ENCODE measurements at places on chromosomes 3 and 15.

- DNase-seq, result no peak
These were observed 55.2 kb downstream of the MAP4 start for GRCh38 chr3:47961036-47961435.

DNA sequence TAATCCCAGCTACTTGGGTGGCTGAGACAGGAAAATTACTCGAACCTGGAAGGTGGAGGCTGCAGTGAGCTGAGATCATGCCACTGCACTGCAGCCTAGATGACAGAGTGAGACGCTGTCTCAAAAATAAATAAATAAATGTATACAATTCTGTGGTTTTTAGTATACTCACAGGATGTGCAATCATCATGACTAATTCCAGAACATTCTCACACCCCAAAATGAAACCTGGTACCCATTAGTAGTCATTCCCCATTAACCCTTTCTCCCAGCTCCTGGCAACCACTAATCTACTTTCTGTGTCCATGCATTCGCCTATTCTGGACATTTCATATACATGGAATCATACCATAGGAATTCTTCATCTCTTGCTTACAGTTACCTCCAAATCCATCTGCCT, 44.5 kb downstream of the LRRFIP2 start:
- DNase-seq, result no peak

- DNase-seq, result peak; percentile 51
These were observed 8.4 kb downstream of the TMEM40 start for GRCh38 chr3:12750658-12751071.

DNA sequence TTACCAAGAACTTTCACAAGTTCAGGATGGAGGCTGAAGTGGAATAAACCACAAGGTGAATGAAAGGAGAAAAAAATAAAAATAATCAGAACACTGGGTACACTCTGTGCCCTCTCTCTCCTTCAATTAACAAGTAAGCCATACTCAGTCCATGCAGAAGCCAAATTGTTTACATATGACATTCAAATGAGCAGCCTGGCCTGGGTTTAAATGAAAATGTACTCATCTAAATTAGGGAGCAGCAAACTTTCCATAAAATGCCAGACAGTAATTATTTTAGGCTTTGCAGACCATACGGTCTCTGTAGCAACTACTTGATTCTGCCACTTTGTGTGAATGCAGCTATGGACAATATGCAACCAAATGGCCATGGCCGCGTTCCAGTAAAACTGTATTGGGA, 376.6 kb downstream of the MAGI1 start:
- DNase-seq, result no peak

DNA sequence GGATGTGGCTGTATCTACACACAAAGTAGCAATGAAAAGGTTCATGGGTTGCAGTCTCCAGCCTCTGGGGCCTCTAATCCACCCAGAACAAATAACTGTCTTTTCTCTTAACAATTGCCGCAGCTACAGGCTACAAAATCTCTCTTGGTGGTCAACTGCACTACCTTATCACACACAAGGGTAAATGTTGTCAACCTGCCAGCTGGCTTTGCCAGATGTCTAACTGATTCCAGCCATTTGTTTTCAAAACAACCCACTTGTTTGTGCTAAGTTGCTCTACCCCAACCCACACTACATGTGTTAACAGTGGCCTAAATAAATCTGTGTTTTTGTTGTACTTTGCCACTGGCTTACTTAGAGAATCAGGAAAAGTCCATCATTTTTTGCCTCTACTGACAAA, 447.3 kb downstream of the TAFA4 start:
- no peak for DNase-seq

DNA sequence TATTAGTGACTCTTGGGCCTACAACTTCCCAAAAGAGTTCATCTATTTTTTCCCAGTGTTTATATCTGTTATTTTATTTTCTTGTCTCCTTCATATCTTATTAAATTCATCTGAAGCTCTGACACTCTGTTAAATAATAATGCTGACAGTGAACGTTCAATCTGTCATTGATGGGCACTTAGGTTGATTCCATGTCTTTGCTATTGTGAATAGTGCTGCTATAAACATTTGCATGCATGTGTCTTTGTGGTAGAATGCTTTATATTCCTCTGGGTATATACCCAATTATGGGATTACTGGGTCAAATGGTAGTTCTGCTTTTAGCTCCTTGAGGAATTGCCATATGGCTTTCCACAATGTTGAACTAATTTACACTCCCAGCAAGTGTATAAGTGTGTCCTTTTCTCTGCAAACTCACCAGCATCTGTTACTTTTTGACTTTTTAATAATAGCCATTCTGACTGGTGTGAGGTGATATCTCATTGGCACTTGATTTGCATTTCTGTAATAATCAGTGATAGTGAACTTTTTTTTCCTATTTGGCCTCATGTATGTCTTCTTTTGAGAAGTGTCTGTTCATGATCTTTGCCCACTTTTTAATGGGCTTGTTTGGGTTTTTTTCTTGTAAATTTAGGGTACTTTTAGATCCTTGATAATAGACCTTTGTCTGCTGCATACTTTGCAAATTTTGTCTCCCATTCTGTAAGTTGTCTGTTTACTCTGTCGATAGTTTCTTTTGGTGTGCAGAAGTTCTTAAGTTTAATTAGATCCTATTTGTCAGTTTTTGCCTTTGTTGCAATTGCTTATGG, 122.5 kb downstream of the LEKR1 start:
- DNase-seq, result no peak

DNA sequence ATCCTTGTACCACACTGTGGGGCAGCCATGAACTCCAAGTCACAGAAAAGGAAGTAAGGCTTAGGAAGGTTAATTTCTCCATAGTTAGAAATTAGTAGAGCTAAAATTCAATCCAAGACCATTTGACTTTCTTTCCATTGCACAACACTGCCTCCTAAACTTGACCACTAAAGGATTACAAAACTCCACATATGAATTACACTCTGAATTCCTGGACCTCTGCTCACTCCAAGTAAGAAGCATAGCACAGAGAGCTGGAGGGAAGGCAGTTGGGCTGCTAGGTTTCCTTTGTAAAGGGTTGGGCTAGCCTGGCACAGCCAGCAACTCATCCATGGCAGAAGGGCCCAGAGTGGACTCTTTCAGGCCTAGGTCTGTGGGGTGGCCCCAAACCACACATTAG, 134.4 kb downstream of the MYLK start:
- DNase-seq, result no peak

DNA sequence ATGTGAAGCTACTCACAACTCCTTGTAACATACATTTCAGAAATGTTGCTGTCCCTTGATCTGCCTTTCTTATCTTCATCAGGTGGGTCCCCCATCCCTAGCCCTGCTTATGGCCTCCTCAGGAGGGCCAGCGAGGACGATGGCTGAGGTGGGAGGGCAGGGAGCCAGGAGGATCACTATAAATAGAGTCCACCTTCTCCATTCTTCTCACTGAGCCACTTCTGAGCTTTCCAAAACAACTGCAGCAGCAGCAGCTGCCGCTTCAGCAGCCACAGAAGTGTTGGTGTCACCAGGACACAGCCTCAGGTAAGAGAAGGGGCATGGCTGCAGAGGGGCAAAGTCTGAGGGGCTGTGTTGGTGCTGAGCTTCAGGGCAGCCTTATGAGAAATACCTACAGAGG, 53.5 kb downstream of the ANAPC13 start:
- DNase-seq, result no peak

DNA sequence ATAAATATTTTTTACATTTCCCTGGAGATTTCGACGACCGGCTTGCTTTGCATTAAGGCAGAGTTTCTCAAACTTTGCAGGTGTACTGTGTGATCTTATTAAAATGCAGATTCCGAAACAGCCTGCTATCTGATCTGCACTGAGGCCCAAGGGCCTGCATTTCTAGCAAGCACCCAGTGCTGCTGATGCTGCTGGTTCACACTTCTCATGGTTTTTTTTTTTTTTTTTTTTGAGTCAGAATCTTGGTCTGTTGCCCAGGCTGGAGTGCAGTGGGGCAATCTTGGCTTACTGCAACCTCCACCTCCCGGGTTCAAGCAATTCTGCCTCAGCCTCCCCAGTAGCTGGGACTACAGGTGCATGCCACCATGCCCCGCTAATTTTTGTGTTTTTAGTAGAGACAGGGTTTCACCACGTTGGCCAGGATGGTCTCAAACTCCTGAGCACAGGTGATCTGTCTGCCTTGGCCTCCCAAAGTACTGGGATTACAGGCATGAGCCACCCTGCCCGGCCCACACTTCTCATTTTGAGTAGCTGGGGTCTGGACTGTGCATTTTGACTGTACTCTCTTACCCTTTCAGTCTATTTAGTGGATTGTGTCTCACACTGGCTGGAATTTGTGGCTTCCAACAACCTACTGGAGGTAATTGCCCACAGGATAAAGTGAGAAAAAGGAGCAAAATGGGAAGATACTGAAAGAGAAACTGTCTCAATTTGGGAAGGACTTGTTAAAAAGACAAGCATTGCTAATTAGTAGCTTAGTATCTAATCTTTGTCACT, 94.1 kb downstream of the ITPR1 start:
- no peak for DNase-seq

DNA sequence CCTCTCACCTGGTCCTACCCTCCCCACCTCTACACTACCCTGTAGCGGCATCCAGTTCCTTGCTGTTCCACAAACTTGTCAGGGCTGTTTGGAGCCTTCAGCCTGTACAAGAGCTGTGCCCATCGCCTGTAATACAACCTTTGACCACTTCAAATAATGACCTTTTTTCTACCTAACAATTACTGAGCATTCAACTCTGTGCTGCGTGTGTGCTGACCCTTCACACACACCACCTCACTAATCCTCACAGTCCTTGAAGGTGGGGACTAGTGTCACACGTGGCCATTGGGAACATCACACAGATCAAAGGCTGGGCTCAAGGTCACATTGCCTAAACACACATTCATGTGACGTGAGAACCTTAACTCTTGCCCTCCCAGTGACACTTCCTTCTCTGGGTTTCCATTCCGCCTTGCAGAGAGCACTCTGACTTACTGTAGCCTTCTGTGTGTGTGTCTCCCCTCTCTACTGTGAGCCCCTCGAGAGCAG, 3.1 kb downstream of the C3orf20 start:
- no peak for DNase-seq

DNA sequence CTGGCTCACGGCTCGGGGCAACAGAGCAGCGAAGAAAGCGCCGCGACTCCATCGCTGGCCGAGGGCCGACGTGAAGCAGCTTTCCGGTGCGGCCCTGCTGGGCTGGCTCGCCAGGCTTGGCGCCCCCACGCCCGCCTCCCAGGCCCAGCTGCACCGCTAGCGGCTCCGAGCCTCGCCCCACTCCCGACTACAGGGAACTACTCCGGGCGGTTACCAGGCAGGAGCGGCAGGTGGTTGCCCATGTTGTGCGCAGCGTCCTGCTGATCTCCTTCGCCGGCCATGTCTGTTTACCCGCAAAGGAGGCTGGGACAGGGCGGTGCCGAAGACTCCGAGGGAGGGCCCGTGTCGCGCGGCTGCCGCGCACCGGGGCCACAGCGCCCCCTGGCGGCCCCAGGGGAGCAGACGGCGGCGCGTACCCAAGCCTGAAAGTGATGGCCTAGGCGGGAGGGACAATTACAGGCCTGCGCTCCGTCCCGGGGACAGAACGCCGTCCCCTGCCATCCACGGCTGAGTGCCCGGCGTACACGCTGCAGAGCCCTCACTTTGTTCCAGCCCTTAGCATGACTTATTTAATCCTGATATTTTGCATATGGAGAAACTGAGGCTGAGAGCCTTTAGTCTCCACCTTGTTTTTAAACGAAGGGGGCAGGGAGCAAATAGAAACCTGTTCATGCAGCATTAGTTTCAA, at the start of gene CRBN:
TSS of gene CRBN (minus strand) at position 285 of the 688 bp plus-strand sequence. CDS start at position 281, 4 bp downstream.
- peak; percentile 88 for DNase-seq

GRCh38 chr15:59172289-59172901, 34.2 kb upstream of the LDHAL6B start:
- DNase-seq, result no peak

GRCh38 chr15:77871852-77872371, 205.6 kb downstream of the TBC1D2B start:
- DNase-seq, result no peak

GRCh38 chr3:172030181-172030580, 9.2 kb upstream of the FNDC3B start:
- DNase-seq, result no peak

DNA sequence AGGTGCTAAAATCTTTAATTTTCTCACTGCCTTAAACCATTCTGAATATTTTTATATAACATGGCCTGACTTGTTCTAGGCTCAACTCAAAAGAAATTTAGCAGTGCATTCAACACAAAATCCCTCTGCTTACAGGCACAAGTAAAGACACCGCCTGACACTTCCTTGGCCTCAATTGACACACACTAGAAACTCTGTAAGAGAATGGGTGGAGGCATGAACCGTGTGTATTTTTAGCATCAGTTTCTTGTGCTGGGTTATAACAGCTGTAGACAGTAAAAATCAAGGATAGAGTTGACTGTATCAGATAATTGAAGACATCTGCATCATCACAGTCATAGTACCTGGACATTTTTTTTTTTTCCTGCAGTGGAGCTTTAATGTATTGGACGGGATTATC, 54.3 kb downstream of the SLC9A9 start:
- DNase-seq, result no peak

GRCh38 chr3:67044295-67044694, 46.2 kb downstream of the KBTBD8 start:
- DNase-seq, result no peak

- DNase-seq, result no peak
These were observed 25.0 kb upstream of the GPR160 start for GRCh38 chr3:170012683-170013400.

- no peak for DNase-seq
These were observed 149.9 kb upstream of the PDZRN3 start for GRCh38 chr3:73774645-73775044.

Data from cerebellar cortex (tissue), 1 donor.